ENCODE measurements at places on chromosomes 5 and 9. TPM values are rescaled to one million over a fixed set of nuclear protein-coding genes. Genes with fewer than 3 reads are reported as not detected.

The CYLC2 gene
- polyA plus RNA-seq = not detected

DNA sequence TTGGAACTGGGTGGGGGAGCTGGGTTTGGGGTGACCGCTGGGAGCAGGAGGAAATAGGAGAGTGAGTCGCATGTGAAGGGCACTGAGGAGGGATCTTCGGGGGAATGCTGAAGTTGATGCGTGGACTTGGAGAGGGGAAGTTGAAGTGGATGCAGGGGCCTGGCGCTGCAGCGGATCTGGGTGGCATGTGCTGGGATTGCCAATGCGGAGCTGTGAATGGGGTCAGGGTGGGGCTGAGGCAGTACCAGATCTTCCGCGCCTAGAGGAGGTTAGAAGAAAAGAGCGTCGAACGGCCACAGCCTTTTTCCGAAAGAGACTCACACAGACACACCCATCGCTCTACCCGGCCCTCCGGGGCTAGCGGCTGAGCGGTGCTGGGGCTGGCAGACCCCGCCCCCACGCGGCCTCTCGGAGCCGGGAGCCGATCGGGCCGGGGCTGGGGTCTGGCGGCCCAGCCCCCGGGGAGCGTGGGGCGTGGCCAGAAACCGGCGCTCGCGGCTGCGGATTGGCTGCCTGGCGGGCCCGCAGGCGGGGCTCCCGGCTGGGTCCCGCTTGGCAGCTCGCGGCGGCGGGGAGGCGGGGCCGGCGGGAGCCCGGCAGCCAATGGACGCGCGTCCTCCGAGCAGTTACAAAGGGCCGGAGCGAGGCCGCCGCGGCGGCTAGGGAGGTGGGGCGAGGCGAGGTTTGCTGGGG lies at the start of gene TGFBR1:
TSS of gene TGFBR1 (plus strand) at position 655 of the 693 bp plus-strand sequence. CDS start 93 bp downstream, outside the sequence.
- H3K36me3 ChIP-seq = no peaks in the 10 kb centered on the region
- peak within 1 kb of the TSS; percentile 76 for H3K27ac ChIP-seq
- peak within 1 kb of the TSS; percentile 93 for H3K4me3 ChIP-seq
- DNase-seq = peak; percentile 98

DNA sequence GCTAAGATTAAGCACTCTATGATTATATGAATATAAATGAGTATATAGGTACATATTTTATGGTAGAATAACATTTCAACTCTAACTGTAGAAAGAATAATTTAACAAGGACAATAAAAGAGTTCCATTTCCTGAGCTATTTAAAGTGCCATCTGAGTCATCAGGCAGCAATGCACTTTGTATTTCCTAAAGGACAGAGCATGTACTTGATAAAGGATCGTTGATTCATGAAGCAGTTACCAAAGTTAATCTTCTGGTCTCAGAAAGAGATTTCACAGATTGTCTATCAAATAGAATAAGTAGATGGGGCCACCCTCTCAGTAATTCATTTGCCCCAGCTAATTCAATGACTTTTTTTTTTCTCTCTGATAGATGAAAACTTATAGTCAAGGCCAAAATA lies 747.8 kb downstream of the CDH18 start:
- H3K27me3 ChIP-seq = no peaks in the 10 kb centered on the region
- H3K4me3 ChIP-seq = no peak overlapping the region
- H3K4me1 ChIP-seq = no peaks in the 10 kb centered on the region

The ADRB2 gene
- polyA plus RNA-seq = 0.50 TPM

DNA sequence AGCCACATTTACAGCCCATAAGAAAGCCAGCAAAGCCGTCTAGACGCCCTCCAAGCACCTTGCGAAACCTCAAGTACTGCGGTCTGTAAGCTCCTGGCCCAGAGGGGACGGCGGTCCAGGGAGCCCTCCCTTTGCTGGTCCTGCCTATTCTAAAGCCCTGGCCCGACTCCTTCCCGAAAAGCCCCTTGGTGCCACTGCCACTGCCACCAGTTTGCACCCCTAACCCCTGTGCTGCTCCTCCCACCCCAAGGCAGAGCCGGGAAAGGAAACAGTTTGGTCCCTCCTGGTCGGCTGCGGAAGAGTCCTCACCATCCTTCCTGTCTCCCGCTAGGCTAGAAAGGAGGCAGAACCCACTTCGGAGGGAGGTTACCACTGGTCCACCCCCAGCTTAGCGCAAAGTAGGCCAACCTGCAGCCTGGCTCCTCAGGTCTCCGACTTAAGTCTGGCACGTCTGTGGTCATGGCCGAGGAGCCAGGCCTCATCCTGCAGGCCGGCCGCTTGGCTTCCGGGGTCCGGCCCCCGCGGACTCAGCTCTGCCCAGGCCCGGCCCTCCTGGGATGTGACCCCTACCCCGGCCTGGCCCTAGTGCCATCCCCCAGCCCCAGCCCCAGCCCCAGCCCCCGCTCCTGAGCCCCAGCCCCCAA lies 916 bp downstream of the TOR1A start:
- H3K4me1 ChIP-seq = peaks cover 12% of the 10 kb centered on the region
- H3K4me3 ChIP-seq = peak overlapping the region; percentile 59
- no peaks in the 10 kb centered on the region for H3K27me3 ChIP-seq
- H3K36me3 ChIP-seq = peaks cover 50% of the 10 kb centered on the region

DNA sequence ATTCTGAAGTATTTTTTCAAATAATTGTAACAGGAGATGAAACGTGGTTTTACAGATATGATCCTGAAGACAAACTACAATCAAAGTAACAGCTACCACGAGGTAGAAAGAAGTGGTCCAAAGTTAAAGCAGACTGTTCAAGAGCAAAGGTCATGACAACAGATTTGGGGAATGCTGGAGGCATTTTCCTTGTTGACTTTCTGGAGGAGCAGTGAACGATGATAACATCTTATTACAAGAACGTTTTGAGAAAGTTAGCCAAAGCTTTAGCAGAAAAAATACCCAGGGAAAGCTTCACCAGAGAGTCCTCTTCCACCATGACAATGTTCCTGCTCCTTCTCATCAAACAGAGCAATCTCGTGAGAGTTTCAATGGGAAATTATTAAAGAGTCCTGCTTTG lies 145.4 kb upstream of the NREP start:
- H3K36me3 ChIP-seq = no peaks in the 10 kb centered on the region
- H3K4me3 ChIP-seq = no peak overlapping the region
- H3K27ac ChIP-seq = no peak overlapping the region
- no peaks in the 10 kb centered on the region for H3K4me1 ChIP-seq
- no peak for DNase-seq
- H3K27me3 ChIP-seq = no peaks in the 10 kb centered on the region

The MEIKIN gene
- polyA plus RNA-seq = not detected

DNA sequence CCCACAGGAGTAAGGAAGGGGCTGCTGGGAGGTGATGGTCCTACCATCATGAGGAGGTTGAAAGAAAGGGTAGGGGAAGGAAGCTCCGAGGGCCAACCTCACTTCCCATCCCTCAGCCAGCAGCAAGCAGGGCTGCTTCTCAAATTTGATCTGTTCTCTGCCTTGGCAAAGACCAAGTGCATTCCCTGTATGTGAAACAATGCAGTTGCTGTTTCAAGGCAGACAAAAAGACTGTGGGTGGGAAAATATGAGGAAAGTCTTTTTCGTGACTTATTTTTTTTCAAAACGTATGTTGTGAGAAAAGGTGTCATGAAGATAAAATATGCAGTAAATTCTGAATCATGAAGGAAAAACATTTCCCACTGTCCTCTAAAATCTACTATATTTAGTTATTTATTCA lies 165.9 kb downstream of the ARSB start:
- no peaks in the 10 kb centered on the region for H3K36me3 ChIP-seq
- H3K27me3 ChIP-seq = no peaks in the 10 kb centered on the region
- no peak overlapping the region for H3K4me3 ChIP-seq
- no peaks in the 10 kb centered on the region for H3K4me1 ChIP-seq

DNA sequence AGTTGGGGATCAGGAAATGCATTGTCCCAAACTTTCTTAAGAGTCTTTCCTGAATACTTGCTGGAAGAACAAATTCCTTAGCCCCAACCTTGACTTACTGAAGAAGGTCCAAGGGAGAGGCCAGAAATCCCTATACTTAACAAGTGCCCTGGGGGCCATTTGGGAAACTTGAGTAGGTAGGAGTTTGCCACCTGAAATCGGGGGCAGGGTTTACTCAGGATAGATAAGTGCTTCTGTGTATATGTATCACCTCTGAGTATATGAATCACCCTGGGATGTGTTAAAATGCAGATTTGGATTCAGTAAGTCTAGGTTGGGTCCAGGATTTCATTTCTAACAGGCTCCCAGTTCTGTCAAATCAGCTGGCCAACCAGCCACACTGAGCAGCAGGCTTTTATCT lies 47.9 kb upstream of the MYO10 start:
- no peaks in the 10 kb centered on the region for H3K4me1 ChIP-seq
- no peak overlapping the region for H3K4me3 ChIP-seq
- H3K27ac ChIP-seq = no peak overlapping the region
- H3K27me3 ChIP-seq = no peaks in the 10 kb centered on the region

DNA sequence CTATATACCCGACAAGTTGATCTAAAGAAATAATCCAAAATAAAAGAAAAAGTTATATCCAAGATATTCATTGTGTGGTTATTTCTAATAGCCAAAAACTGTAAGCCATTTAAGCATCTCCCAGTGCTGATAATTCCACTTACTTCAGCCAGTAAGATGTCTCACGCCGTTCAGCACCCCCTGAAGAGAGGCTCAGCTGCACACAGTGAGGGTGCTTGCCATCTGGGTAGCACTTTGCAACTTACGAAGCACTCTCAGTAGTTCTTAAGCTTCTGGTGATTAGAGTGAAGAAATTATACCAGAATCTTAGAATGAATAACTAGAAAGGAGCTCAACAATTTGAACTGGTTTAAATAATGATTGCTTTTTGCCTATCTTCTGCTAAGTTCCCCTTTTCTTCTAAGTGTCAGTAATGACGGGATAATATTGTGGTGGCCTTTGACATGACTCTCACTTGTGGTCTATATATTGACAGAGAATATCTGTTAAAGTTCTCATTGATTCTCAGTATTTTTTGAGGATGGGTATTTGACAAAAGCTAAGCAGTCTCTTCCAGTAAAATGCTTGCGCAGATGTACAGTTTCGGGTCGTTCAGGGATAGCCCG lies 26.2 kb upstream of the LTC4S start:
- peaks cover 7% of the 10 kb centered on the region for H3K4me1 ChIP-seq
- H3K27ac ChIP-seq = no peak overlapping the region
- peaks cover 73% of the 10 kb centered on the region for H3K36me3 ChIP-seq
- H3K4me3 ChIP-seq = no peak overlapping the region

The LHX2 gene
- polyA plus RNA-seq = not detected

DNA sequence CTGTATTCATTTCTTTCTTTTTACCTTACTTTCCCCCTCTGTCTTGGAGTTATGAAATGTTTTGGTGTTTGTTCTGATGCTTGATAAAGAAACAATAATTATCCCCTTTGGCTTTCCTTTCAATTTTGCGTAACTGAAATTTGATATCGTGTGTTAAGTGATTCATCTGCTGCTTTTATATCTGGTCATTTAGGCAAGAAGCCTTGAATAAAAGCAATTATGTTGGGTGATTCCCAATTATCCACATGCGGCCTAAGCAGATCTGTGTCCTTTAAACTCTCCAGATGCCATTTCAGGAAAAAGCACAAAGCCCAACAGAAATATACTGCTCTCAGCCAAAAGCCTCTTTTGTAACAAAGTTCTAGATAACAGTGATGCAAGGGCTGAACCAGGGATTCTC lies 92.8 kb downstream of the TAF11L14 start:
- no peak overlapping the region for H3K4me3 ChIP-seq
- H3K27me3 ChIP-seq = no peaks in the 10 kb centered on the region
- no peak overlapping the region for H3K27ac ChIP-seq
- DNase-seq = no peak

The HTR4 gene
- polyA plus RNA-seq = not detected

DNA sequence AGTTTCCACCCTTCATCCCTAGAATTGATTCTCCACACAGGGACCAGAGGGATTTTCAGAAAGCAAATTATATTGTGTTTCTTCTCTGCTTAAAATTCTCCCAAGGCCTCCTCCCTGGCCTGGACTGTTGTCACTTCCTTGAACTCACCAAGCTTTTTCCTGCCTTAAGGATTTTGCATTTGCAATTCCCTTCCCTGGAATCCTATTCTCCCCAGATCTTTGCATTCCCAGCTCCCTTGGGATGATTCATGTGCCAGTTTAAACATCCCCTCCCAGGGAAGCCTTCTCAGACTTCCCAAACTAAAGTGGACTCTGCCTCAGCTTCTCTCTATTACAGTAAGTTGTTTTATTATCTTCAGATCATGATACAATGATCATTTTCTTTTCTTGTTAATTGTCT lies 35.2 kb upstream of the PDE8B start:
- no peaks in the 10 kb centered on the region for H3K4me1 ChIP-seq
- H3K27ac ChIP-seq = no peak overlapping the region
- DNase-seq = no peak
- no peaks in the 10 kb centered on the region for H3K36me3 ChIP-seq

- DNase-seq = no peak
- H3K27me3 ChIP-seq = no peaks in the 10 kb centered on the region
- H3K4me3 ChIP-seq = no peak overlapping the region
- H3K27ac ChIP-seq = no peak overlapping the region
Measured at GRCh38 chr5:172740428-172741205, 30.4 kb downstream of the DUSP1 start.

DNA sequence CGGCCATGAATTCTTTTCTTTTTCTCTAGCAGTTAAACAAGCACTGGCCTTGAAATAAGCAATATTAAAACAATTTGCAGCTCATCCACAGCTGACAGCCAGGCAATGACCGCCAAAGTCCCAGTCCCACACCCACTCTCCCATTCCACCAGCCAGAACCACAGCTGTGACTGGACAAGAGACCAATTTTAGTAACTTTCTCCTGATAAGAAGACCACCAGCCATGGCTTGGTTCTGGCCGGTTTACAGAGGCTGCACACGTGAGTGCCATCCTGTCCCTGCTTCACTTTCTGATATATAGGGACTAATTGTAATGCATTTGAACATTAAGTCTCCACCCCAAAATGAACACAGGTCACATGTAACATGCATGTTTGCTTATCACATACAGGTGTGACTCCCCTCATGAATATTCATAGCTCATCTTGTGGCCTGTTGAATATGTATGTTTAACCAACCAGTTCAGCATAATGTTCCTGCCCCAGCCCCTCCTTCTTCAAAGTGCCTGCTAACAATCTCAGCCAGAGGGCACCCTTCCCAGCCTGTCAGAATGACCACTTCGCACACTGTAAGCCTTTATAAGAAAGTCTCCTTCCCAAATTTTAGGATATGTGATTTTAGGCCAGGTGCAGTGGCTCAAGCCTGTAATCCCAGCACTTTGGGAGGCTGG lies 23.9 kb upstream of the FANCC start:
- H3K27ac ChIP-seq = no peak overlapping the region
- no peaks in the 10 kb centered on the region for H3K27me3 ChIP-seq
- H3K36me3 ChIP-seq = no peaks in the 10 kb centered on the region
- DNase-seq = no peak

DNA sequence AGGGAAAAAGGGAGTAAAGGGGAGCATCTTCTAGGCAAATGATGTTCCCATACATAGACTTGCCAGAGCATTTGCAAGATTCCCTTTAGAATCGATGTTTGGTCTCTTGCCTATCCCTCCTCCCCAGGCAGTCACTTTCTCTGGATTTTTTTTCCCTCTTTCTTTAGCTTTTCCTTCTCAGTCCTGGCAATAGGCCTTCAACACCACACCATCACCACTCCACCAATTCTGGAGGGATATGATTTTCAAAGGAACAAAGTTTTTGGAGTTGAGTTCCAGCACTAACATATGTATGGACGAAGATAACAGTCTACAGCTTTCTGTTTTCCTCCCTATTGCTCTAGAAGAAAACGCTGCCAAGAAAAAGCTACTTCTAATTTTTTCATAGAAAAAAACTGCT lies 377.4 kb downstream of the PDE4D start:
- H3K36me3 ChIP-seq = no peaks in the 10 kb centered on the region
- no peak overlapping the region for H3K4me3 ChIP-seq
- H3K27me3 ChIP-seq = no peaks in the 10 kb centered on the region

Measured in CD4-positive, CD25-positive, alpha-beta regulatory T cell (primary cell).